Stimulated activated CD8-positive, alpha-beta memory T cell treated with anti-CD3 and anti-CD28 coated beads, Interleukin-4, amount 100 ng/mL, for 1 hour (primary cell): ENCODE measurements at places on chromosomes 4 and X.

DNA sequence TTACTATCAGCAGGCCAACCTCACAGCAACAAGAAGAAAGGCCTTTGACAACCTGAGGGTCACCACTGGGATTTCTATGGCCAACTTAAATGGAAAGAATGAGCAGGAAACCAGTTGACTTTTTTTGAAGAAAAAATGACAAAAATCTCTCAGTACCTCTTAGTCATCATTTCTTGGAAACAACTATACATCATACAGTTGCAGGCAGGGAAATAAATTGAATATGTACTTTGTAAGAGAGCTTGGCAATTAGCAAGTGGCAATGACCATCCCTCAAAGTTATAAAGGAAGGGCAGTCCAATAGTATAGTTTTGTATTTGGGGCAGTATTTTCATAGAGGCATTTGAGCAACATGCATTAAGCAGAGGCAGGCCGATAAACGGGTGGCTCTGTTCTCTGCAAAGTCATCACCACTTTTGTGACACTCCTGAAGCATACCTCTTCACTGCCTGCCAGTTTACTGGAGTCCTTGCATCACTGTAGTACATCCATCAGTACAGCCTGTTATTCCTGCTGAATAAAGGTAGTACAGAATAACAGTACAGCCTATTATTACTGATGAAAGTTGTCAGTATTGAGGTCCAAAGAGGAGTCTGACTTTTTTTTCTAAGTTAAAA is 83.3 kb upstream of the AMELX start:
- DNase-seq = no peak

- no peak for DNase-seq
Observed at GRCh38 chr4:73603854-73604584, 16.2 kb downstream of the RASSF6 start.

DNA sequence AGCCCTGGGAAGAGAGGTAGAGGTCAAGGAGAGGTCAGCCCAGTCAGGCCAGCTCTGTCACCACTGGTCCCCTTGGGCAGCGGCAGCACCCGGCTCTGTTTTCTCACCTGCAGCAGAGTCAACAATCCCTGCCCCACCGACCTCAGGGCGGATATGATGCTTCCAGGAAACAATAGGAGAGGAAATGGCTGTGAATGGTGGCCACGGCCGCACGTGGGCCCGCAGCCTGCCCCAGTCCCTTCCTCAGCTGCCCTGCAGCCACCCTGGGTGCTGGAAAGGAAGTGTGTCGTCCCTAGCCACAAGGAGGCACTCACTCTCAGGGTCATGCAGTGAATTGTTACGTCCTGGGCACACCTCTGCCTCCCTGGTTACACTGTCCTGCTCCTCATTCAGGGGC is 92.5 kb upstream of the ENPP6 start:
- DNase-seq = no peak

DNA sequence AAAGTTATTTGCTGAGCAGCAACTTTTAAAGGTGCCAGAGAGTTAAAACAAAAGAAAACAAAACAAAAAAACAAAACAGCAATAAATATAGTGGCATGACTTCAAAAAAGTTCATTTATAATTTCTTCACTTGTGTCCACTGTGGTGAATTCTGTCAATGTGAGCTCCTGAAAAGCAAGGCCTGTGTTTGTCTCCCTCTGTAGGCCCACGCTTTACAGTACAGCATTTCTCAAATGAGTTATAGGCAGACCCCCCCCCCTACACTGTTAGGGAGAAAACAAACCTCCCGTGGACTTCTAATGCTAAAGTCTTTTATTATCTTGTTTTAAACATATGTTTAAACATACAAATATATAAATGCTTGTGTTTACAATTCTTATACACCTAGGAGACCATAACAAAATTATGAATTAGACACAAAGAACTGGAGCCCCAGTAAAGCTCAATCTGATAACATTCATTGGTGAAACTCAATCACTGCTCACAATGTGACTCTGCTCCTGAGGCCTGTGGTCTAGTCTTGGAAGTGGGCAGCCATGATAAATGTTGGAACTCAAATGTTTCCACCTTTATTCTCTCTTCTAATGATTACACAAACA is 47.0 kb upstream of the SCOC start:
- no peak for DNase-seq

- no peak for DNase-seq
Observed at GRCh38 chrX:138191998-138192397, 519.5 kb downstream of the FGF13 start.

- no peak for DNase-seq
Observed at GRCh38 chr4:151797131-151797530, 36.3 kb upstream of the GATB start.
